ENCODE measurements at places on chromosomes 5 and 9.
A peak's percentile ranks its signal among the peaks of the same experiment; 100 is the strongest.

GRCh38 chr5:149852641-149853330 lies 91.8 kb downstream of the PDE6A start:
- peak; percentile 23 for DNase-seq

GRCh38 chr9:13137426-13137825 lies 142.1 kb downstream of the MPDZ start:
- DNase-seq: no peak

GRCh38 chr9:123401879-123402513 lies 46.0 kb downstream of the CRB2 start:
- DNase-seq: no peak

- no peak for DNase-seq
Observed at GRCh38 chr5:135071311-135071710, 37.3 kb upstream of the PITX1 start.

- no peak for DNase-seq
Observed at GRCh38 chr9:85715587-85715986, 26.2 kb downstream of the AGTPBP1 start.

GRCh38 chr5:87361031-87361445 lies 51.7 kb downstream of the CCNH start:
- DNase-seq: no peak

GRCh38 chr9:131588396-131588795 lies 43.1 kb downstream of the PRRT1B start:
- DNase-seq: no peak

DNA sequence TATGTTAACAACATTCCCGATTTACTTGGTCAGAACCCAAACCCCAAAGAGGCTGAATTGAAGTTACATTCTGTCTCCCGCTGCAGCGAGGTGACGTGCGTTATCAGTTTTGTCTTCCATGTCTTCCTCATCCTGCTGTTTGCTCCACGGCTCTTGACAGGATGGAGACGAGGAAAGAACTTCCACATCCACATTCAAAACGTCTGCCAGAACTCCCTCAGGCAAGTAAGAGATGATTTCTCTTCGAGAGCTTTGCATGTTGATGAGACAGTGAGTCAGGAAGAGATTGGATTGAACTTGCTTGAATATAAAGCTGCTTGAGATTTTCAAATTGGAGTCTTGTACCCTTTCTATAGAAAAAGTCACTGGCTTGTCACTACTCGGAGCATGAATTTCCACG lies 242.6 kb downstream of the AUH start:
- no peak for DNase-seq

DNA sequence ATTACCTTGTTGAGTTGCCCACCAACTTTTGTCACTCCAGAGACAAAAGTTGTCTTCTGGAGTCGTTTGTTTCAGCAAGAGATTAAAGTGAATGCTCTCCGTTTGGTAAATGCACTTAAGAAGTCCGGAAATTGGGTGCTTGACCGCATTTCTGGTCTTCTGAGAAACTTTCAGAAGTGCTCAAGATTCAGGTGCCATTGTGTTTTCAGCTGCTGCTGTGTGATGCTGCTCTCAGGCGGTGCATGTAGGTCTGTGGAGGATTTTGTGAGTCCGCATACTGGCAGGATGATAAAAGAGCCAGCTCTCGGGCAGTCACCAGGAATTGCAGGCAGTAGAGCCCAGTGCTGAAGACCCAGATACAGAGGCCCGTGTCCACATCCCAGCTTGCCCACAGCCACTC lies 5.9 kb upstream of the NFIL3 start:
- DNase-seq: no peak

- no peak for DNase-seq
Observed at GRCh38 chr5:136200130-136200529, 7.2 kb upstream of the SMIM32 start.

- no peak for DNase-seq
Observed at GRCh38 chr9:10112070-10112469, 500.7 kb downstream of the PTPRD start.

DNA sequence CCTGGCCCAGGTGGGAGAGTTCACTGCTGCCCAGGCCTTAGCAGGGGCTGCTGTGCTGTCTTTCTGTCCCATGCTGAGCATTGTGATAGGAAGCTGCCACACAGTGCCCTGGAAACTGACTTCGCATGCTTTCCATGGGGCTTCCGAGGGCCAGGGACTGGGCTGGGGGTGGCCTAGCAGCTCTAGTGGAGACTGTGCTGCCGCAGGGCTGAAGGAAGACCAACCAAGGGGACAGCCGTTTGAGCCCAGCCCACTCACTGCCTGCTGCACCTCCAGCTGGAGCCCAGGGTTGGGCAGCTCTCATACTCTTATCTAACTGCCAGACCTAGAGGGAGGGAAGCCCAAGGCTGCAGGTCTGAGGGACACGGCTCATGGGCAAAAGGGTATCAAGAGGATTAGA lies 79.2 kb downstream of the RGS3 start:
- no peak for DNase-seq

- DNase-seq: peak; percentile 31
Observed at GRCh38 chr9:77011973-77012821, 7.3 kb upstream of the FOXB2 start.

DNA sequence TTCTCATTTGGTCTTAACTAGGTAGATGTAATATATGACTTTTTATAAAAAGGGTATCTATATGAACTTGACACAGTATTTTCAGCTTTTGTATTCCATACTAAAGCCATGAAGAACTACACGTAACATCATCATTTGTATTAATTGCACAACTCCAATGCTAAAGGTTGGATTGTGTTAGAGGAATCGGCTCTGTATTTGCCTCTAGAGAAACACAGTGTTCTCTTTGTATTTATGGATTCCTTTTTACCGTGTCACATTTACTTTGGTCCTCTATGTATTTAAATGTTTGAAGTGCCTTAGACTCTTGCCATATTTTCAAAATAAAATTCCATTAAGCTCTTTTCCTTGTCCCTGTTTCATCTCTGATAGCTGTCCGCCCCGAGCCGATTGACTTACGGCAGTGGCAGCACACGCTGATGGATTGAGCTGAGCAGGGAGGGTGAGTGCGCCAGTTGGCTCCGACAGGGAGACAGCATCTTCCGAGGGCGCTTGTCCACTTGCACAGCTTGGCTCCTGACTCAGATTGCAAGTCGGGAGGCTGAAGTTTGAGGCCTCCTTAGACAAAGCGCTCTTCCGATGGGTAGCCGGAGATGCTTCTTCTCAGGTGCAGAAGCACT lies 95.6 kb upstream of the DMRT1 start:
- no peak for DNase-seq

- peak; percentile 88 for DNase-seq
Observed at GRCh38 chr5:134524826-134525682, at the start of gene JADE2. JADE2 (plus strand) TSS chr5:134525670; CDS start chr5:134535858, 10,188 bp downstream.

DNA sequence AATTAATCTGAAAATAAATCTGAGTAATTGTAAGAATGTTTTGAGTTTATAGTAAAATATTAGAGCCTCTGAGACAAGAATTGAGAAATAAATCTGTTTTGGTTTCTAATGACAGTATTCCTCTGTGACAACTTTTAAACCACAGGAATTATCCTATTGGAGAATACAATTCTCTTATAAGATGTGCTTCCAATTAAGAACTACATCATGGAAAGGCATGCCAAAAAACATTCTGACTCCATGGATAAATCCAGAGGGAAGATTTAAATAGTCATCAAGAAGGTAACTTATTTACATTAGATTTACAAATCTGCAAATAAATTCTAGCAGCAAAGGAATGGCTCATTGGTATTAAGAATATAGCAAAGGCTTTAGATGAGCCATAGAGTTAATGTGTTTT lies 178.3 kb upstream of the ACOT12 start:
- no peak for DNase-seq

GRCh38 chr5:19891658-19892057 lies 96.3 kb downstream of the CDH18 start:
- no peak for DNase-seq

GRCh38 chr5:56356836-56357160 lies 123.7 kb upstream of the ANKRD55 start:
- DNase-seq: no peak

Measured in CD4-positive, alpha-beta T cell treated with Interleukin-6 at 100 ng/mL for 8 hours (primary cell).